GM06990 (cell line): ENCODE measurements at places on chromosomes 6 and 20.

DNA sequence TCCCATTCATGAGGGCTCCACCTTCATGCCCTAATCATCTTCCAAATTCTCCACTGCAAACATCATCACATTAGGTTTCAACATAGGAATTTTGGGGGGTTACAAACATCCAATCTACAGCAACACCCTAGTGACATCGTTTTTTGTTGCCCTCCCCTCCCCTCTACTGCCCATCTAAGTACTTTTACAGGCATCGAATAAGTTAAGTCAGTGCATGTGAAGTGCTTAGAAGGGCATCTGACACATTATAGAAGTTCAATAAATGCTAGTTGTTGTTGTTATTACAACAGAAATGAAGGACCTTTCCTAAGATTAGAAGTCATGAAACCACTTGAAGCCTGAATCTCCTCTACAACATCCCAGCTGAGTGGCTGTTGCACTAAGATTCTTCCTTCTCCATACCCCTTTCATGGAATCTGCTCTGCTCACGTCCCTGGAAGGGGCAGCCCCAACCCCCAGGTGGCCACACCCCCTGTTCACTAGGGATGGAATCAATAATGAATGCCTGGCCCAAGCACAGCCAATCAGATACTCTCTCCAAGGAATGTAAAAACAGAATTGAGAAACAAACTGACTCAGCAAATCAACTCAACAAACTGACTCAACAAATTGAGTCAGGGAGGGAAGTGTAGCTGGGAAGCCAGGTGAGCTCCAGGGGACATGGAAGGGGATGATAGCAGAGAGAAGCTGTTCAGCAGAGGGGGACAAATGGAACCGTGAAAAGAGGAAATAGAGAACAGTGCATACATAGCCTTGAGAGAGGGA lies 3.9 kb upstream of the LRP11 start:
- no peak for DNase-seq

DNA sequence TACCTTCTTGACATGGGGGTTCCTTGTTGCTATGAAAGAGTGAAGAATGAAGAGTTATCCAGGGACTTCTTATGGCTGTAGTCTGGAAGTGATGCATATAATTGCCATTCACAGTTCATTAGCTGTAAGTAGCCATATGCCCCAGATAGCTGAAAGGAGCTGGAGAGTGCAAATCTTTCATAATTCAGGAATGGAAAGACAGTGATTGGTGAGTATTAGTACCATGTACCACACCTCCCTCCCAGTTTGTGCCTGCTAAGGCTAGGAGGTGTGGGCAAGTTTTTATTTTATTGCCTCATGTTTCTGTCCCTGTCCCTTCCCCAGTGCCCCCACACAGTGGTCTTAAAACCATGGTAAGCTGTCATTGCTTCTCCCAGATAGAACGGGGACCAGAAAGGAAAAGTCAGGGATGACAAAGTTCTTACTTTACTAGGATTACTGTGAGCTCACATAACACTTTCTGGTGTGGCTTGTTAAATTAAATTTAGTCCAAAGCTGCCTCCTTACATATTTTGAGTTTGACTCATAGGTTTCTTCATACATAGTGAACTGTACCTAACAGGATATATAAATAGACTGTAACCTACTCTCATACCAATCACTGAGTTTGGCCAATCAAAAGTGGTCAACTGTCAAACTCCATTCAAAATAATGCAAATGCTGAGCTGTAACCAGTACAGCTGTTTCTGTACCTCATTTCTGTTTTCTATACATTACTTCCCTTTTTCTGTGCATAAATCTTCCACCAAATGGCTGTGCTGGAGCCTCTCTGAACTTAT lies 119.4 kb downstream of the RFPL4B start:
- DNase-seq = peak; percentile 3

GRCh38 chr6:86961455-86962200 lies 24.3 kb downstream of the HTR1E start:
- DNase-seq = no peak

DNA sequence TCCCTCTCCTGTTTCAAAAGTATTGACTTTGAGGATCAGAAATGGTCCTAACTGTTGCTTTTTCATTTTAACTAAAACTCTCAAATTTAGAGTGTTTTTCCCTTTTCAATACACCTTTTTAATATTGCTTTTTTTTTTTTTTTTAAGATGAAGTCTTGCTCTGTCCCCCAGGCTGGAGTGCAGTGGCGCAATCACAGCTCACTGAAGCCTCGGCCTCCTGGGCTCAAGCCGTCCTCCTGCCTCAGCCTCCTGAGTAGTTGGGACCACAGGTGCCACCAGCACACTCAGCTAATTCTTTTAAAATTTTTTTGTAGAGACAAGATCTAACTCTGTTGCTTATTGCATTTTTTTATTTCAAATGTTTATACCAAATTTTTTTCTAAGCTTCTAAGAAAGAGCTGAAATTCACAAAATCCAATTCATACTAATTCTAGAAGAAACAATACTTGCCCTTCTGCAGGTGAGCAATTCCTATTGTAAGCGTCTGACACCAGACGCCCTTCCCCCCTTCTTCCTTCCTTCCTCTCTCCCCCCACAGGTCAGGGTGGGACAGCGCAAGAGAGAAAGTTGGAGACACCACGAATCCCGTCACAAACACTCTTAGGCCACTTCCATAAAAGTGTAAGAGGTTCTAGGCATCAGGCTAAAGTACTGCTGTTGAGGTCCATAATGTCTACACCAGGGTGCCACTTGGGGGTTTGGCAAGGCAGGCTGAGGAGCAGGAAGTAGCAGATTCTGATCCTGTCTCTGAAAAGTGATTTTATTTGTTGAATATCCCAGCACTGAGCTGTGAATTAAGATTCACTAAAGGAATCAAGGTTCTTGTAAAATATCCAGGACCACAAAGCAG lies 12.8 kb downstream of the DLL1 start:
- DNase-seq = no peak

DNA sequence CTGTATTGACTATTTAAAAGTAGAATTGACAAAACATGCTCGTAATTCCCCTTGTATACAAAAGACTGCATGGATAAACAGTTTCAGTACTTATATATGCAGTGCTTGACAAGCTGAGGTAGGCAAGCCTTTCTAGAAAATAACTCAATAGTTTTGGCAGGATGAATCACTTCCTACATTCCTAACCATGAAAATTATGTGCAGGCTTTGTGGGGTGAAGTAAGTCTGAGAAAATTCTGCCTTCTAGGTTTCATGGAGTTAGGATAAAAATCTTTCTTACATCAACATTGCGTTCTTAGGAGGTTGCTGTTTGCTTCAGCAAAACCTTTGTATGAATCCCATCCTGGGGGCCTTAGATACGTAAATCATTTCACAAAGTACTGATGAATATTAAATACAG lies 801.4 kb upstream of the EYS start:
- no peak for DNase-seq

DNA sequence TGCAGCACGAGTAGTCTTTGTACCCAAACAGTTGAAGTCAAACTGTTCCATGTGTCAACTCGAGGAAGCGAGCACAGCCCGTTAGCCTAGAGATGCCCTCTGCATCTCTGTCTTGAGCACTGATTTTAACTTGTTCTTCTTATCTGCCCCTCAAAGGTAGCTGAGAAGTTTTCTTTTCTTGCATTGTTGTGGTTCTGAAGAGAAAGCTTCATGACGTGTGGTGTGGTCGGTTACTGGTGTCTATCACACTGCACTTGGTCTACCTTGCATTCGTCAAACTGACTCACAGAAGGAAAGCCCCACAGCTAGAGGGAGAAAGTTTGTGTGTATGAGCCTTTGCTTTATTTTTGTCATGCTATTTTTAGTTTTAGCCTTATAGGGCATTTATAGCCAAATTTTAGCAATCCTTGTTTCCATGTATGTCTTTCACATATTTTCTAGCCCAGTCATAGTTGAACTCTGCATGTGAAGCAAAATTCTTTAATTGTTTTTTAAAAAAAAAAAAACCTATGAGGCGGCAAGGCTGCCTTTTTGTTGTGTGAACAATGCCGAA lies 115.1 kb downstream of the JAG1 start:
- peak; percentile 45 for DNase-seq
